Kidney (tissue), 22 donors: ENCODE measurements at places on chromosomes 12 and 14. TPM values are rescaled to one million over a fixed set of nuclear protein-coding genes. Genes with fewer than 3 reads are reported as not detected.

TAMALIN gene
- 22.3 TPM for polyA plus RNA-seq

PRKAB1 gene
- polyA plus RNA-seq = 79.9 TPM

NACA gene
- 1,180 TPM for polyA plus RNA-seq

KCNMB4 gene
- polyA plus RNA-seq = 5.6 TPM

KRT78 gene
- polyA plus RNA-seq = not detected

CEBPE gene
- polyA plus RNA-seq = not detected

MYH6 gene
- 0.13 TPM for polyA plus RNA-seq

CIDEB gene
- 49.7 TPM for polyA plus RNA-seq

FANCM gene
- polyA plus RNA-seq = 2.6 TPM

JPH4 gene
- polyA plus RNA-seq = 3.6 TPM
